ENCODE measurements at places on chromosomes 5 and 9.

DNA sequence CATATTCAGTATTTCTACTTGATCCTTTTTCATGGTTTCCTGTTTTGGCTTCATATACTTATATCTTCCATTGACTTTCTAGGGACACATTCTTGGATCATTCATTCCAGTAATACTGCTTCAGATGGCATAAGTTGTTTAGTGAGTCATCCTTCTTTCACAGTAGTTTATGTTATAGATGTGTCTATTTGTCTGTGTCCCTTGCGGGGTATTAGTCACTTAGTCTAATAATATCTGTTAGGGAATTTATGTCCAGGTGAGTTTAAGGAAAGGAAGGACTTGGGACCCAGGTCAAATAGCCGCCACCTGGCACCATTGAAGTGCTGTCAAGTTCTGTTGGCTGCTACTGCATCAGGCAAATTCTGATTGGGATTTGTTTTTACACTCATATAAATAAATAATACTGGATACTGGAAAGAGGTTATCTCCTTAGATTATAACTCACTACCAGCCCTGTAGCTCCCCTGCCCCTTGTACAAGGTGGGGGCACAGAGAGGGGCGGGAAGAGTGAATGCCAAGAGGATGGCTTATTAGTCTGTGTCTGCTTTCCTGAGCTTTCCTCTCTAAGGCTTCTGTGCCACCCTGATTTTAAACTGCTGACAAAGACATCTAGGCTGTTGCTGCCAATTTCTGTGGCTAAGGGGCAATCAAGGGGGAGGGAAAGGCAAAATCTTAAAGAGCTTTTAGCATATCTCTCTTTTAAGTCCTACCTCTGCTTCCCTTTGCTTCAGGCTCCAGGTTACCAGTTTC is 64.9 kb downstream of the CDC42SE2 start:
- DNase-seq = no peak

GRCh38 chr5:127839496-127840197 is 136.5 kb downstream of the CCDC192 start:
- no peak for DNase-seq

GRCh38 chr9:69190086-69190862 is 16.2 kb downstream of the TJP2 start:
- no peak for DNase-seq

DNA sequence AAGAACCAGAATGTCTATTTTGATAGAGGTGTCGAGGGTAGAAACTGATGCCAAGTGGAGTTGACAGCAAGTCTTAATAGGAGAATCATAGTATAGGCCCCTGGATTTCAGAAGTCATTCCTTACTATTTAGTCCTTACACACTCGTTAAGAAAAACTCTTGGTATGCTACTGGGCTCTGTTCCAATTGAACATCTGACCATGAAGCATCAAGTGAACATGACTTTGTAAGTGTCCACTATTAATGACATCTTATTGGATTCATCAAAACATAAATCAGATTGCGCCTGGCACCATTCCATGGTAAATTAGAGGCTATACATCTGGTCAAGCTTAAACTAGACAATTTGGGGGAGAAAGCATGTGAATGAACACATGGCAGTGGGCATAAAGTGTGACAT is 1056.5 kb upstream of the EDIL3 start:
- DNase-seq = no peak

DNA sequence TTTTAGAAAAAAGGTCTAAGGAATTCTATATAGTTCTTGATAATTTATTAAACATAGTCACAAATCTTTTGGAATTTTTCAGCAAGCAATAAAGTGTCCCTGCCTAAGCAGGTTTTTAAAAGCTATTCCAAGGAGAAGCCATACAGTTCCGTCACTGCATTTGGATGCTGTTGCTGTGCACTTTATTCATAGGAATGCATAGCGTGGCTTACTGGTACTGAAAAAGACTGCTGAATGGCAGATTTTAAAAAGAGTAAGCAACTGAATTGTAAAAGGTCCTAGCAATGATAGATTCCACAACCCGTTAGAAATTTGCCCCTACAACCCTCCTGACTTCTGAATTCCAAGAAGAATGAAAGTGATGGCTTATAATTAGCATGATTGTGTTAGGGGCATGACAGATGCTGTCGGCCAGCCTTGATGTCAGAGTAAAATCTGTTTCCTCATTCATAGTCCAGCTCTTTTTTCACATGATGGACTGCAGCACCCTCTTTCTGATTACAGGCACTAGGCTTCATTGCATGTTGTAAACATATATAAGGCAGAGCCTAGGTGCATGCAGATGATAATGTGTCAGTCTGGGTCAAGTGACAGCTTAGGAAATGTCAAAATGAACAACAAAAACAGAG is 227.0 kb downstream of the PDE4D start:
- DNase-seq = no peak

DNA sequence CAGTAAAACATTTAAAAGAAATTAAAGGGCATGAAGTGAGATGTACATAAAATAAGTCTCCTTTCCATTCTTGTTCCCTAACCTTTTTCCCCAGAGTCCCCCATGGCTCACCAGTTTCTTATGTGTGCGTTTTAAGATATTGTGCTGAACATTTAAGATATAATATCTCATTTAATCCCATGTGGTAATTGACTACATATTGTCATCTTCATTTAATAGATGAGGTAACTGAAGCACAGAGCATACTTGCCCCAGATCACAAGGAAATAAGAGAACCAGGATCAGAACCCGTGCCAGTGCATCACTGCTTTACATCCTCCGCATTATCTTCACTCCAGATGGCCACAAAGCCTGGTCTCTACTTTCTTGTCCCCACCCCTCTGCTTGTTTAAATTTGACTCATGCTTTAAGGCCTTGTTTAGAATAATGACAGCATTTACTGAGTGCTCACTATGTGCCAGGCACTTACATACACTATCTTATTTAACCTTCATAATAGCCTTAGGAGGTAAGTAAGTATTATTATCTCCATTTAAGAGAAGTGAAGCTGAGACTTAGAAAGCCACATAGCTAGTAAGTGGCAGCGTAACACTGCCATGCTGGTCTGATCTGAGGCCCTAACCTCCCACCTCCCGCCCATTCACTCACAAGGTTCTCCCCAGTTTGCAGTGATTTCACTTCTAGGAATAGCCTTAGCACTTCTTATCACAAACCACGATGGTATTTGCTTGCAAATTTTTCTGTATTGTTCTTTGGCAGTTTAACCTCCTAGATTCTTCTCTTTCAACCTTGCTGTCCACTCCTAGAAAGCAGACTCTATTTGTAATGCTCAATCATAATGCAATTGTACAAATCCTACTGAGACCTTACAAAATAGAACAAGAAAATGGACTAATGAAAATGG is 78.4 kb upstream of the IL6ST start:
- no peak for DNase-seq

GRCh38 chr5:157252711-157253465 is 13.0 kb upstream of the CYFIP2 start:
- peak; percentile 74 for DNase-seq

DNA sequence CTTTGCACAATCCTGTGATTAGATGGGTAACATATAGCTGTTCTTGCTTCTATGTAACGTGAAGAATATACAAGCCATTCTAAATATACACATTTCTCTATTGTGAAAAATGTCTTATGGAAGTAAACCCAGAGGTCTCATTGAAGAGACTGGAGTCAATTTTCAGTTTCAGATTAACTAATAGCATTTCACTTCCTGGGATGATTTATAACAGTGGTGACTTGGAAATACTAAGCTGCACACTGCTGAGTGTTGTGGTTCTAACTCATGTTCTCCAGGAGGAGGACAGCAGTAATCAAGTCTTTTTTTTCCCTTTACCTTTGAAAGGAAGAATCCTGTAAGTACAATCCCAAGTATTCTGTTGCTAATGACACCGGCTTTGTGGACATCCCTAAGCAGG is 3.3 kb downstream of the CTSL start:
- DNase-seq = no peak

GRCh38 chr5:181217111-181217802 is 5.8 kb upstream of the TRIM41 start:
- DNase-seq = peak; percentile 72

DNA sequence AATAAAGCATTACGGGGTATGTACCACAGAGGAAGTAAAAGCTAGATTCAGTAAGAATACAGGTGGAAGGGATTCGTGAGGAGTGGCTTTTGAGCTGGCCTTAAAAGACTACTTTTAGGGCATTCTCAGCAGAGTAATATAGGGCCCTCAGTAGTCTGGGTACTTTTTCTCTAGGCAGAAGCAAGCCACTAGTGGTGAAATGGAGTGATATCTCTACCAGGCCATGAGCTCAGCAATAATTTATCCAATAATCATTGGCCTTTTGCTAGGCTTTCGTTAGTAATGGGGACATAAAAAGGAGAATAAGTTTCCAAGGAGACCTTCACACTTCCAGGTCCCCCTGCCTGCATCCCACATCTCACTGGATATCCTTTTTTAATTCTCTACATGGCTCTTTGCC is 1.7 kb downstream of the POLR3G start:
- DNase-seq = no peak

DNA sequence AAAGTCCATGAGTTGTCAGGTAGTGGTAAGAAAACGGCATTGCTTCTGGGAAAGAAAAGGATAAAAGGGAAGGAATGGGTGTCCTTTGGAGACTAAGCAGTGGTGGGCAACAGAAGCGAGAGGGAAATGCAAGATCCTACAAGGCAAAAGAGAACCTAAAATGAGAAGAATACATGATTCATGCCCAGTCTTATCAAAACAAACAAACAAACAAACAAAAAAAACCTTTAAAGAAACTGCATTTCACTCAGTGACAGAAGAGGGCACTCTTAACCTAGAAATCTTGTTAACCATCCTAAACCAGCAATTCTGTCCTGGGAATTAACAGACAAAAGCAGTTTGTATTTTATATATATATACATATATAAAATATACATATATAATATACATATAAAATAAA is 88.5 kb downstream of the SUSD1 start:
- no peak for DNase-seq

DNA sequence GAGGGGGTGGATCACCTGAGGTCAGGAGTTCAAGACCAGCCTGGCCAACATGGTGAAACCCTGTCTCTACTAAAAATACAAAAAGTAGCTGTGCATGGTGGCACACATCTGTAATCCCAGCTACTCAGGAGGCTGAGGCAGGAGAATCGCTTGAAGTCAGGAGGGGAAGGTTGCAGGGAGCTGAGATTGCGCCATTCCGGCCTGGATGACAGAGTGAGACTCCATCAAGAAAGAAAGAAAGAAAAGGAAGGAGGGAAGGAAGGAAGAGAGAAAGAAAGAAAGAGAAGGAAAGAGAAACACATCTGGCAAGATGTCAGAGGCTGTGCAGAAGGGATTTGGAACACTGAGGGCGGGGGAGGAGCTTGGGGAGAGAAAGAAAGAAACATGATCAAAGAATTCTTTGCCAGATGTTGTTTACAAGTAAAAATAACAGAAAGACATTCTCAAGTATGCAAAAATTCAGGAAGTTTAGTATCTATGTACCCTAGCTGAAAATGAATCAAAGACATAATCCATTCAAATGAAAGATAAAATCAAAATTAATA is 93.7 kb downstream of the AK8 start:
- DNase-seq = no peak

DNA sequence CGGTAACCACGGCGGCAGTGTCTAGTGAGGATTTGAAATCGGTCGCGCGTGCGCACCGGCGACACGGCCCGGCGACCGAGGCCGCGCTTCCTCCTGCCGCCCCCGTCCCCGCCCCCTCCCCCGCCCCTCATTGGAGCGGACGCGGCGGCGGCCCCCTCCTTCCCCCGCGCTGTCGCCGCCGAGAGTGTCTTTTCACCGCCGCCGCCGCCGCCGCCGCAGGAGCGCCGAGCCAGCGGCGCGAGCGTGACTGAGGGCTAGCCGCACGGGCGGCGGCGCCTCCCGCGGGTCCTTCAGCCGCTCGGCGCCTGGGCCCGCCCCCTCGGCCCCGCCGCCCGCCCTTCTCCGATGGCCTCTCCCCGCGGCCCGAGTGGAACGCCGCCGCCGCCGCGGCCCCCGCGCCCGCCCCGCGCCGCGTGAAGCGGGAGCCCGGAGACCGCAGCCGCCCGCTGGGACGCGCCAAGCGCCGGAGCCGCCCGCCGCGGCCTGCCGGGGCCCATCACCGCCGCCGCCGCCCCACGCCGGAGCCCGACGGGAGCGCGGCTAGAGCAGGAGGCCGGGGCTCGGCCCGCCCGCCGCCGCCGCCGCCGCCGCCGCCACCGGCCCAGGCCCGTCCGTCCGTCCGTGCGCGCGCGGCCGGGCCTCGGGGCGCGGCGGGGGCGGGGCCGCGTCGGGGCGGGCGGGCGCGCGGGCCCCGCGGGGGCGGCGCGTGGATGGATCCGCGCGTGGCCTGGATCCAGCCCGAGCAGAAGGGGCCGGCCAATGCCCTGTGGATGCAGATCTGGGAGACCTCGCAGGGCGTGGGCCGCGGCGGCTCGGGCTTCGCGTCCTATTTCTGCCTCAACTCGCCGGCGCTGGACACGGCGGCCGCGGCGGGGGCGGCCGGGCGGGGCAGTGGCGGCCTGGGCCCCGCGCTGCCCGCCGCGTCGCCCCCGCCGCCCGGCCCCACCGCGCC is at the start of gene TENT4A:
TENT4A (plus strand) TSS at position 159 of the 952 bp plus-strand sequence; CDS start at position 711, 552 bp downstream.
- DNase-seq = no peak

DNA sequence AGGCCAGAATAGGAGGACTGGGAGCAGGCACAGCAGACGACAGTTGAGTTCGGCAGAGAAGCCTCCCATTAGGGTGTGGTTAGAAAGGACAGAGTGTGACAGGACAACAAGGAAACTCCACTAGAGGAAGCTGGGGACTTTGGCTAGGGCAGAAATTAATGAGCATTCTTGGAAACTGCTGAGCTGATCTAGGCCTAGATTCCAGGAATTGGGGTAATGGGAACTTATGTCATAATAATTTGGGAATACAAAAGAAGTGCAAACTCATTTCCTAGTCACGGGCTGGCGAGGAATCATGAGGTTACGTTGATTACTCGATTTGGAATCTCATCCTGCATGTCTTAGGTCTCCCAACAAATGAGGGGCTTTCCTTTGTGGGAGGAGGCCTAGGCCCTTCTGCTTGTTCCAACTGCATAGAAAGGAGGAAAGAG is 144.6 kb upstream of the RPS23 start:
- DNase-seq = no peak

- DNase-seq = no peak
Measured at GRCh38 chr5:54820346-54821134, 164.9 kb downstream of the ESM1 start.

GRCh38 chr5:72788866-72789505 is 27.5 kb upstream of the TNPO1 start:
- DNase-seq = no peak

GRCh38 chr9:113479174-113479621 is 15.7 kb downstream of the RGS3 start:
- peak; percentile 11 for DNase-seq

DNA sequence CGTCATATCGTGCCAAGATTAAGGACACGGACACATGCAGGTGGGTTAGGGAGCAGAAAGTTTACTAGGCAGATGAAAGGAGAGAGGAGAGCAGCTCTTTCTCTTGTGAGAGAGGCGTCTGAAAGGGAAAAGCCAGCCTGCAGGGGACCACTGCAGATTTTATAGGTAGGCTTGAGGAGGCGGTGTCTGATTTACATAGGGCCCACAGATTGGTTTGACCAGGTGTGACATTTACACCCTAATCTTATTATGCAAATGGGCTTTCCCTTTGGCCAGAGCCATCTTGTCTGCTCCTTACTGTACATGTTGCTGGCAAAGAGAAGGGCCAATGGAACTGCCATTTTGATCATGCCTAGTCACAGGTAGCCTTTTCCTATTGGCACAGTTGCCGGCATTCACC is 137.2 kb upstream of the TAF11L2 start:
- no peak for DNase-seq

Data from CD4-positive, alpha-beta T cell treated with Interferon gamma for 1 hour (primary cell).